Stimulated activated CD4-positive, alpha-beta T cell treated with anti-CD3 and anti-CD28 coated beads, Interleukin-12 subunit alpha, Interleukin-12 subunit beta, amount 100 ng/mL, for 48 hours (primary cell): ENCODE measurements at places on chromosomes 11 and 22.

DNA sequence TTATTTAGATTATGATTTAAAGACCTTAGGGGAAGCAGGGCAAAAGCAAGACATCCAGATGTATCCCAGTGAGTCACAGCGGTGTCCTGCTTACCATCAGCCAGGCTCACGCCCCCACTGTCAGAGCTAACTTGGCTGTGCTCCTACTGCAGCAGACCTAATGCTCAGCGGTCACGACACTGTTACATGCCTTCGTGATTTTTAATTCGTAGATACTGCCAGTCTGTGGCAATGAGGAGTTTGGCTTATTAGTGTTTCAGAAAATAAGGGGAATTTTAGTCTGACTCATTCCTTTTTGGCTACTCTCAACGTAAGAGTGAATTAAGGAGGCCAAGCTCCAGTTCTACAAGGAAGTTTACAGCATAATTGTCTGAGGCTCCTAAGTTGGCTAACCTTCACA, 22.7 kb downstream of the EFCAB6 start:
- no peak for DNase-seq

DNA sequence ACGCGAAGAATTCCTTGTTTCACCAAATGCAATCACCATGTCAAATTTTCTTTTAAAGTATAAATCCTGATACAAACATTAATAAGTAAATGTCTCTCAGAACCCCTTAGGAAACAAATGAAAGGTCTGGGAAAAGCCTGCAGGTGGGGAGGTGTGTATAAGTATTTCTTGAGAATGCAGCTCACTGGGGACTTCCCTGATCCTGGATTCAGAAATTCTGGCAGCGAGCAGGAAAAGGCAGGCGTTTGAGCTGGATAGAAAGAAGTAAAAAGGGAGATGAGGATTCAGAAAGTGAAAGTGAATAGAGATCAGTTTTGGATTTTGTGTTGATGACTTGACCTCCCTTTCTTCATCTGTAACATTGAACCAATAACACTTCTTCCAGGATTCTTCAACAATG, 68.3 kb upstream of the CTSC start:
- DNase-seq: no peak

GRCh38 chr11:15859411-15859810, 496.9 kb downstream of the SOX6 start:
- no peak for DNase-seq

- no peak for DNase-seq
Measured at GRCh38 chr11:130705670-130706421, 210.4 kb downstream of the SNX19 start.

- no peak for DNase-seq
Measured at GRCh38 chr22:44456661-44457412, 41.2 kb downstream of the RTL6 start.

GRCh38 chr11:27471589-27472397, 797 bp downstream of the LGR4 start:
- no peak for DNase-seq

- DNase-seq: no peak
Measured at GRCh38 chr11:97461044-97461880, 1071.4 kb downstream of the JRKL start.

- no peak for DNase-seq
Measured at GRCh38 chr22:48443680-48444079, 1384.0 kb downstream of the BRD1 start.

DNA sequence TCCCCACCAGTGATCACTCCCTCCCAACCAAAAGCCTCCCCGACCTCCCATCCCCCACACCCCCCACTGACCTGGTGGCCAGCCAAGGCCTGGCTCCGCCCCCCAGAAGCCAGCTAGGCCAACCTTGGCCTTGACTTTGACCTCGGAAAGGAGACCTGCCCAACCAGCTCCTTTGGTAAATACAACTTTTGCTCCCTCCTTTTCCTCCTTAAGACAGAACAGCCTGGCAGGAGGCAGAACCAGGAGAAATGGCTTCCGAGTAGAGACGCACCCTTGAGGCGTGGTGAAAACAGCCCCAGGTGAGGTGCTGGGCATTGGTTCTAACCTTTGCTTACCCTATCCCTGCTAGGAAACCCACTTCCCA, 27.0 kb downstream of the PLEKHA7 start:
- DNase-seq: no peak

DNA sequence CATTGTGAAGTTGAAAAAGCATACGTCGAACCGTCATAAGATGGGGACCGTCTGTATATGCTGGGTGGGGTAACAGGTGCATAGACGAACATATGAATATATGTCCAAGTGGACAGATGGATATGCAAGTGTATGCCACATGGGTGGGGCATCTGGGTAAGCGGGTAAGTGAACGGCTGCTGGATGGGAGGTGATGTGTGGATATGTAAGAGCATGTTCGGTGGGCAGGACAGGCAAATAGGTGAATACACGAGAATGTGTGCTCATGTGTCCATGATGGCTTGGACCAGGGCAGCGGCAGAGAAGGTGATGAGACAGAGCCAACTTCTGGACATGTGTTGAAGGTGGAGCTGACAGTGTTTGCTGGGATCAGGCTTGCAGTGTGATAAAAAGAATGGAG, 12.0 kb downstream of the IFITM10 start:
- no peak for DNase-seq

GRCh38 chr11:117127171-117127901, 16.8 kb upstream of the PAFAH1B2 start:
- no peak for DNase-seq

- no peak for DNase-seq
Measured at GRCh38 chr11:60870276-60870675, 2.9 kb downstream of the ZP1 start.
